A549 treated with Mapracorat at 1 μM for 4 hours (cell line): ENCODE measurements at places on chromosomes 12 and 14. TPM values are rescaled to one million over a fixed set of nuclear protein-coding genes. Genes with fewer than 3 reads are reported as not detected.

ZC2HC1C gene
- total RNA-seq: 3.7 to 5.0 TPM (median 4.2 TPM) in 5 replicates

MMP14 gene
- total RNA-seq: 0.33 to 1.1 TPM (median 0.76 TPM) in 5 replicates

KLRC4 gene
- not detected in 5 replicates for total RNA-seq

PROX2 gene
- total RNA-seq: not detected in 5 replicates

GRIP1 gene
- 1.4 to 2.6 TPM (median 1.6 TPM) in 5 replicates for total RNA-seq

SERPINA3 gene
- total RNA-seq: 10.8 to 16.1 TPM (median 13.9 TPM) in 5 replicates

BIN2 gene
- total RNA-seq: 0.07 to 0.15 TPM (median 0.13 TPM) in 5 replicates

ANO4 gene
- 0.10 to 0.39 TPM (median 0.13 TPM) in 5 replicates for total RNA-seq

GLI1 gene
- total RNA-seq: 5.7 to 7.0 TPM (median 6.5 TPM) in 5 replicates

MANSC4 gene
- not detected in 5 replicates for total RNA-seq
